ENCODE measurements at places on chromosomes 16 and 17.

DNA sequence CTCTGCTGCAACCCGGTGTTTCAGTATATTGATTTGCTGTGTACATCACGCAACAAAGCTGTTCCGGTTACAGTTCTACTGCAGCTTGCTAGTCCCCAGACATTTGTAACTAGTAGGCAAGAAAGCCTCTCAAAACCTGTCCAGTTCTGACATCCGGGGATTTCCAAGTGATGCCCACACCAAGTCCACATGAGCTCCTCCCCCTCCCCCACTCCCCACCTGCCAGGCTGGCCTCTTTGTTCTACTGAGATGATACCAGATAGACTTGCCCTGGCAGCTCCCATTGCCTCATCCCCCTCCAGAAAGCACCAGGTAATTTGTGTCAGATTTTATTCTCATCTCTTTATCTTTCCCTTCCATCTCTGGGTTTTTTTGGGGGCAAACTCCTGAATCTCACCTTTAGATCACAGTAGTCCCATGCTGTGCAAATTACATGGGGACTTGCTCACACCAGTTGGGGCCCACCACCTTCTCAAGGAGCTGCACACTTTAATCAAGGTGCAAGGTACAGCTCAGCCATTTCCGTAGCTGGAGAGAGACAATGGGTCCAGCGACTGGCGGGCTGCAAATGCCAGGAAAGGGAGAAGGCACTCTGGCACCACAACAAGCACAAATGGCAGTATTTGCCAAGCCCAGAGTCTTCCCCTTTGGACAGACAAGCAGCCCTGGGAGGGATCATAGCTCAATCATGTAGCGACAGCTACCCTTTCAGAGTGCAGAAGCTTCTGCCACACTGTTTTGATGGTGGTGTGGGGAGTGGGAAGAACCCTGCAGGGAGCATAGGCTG, 183.1 kb downstream of the CYLD start:
- DNase-seq, result no peak

DNA sequence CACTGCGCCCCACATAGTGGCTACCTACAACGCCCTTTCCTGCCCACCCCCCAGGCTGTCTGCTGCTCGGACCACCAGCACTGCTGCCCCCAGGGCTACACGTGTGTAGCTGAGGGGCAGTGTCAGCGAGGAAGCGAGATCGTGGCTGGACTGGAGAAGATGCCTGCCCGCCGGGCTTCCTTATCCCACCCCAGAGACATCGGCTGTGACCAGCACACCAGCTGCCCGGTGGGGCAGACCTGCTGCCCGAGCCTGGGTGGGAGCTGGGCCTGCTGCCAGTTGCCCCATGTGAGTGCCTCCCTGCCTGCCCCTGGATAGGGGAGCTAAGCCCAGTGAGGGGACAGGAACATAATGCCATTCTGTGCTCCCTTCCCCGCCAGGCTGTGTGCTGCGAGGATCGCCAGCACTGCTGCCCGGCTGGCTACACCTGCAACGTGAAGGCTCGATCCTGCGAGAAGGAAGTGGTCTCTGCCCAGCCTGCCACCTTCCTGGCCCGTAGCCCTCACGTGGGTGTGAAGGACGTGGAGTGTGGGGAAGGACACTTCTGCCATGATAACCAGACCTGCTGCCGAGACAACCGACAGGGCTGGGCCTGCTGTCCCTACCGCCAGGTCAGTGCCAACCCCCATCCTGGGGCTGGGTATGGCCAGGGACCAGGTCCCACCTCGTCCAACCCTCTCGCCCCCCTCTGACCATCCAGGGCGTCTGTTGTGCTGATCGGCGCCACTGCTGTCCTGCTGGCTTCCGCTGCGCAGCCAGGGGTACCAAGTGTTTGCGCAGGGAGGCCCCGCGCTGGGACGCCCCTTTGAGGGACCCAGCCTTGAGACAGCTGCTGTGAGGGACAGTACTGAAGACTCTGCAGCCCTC, 7.1 kb downstream of the GRN start:
- no peak for DNase-seq

DNA sequence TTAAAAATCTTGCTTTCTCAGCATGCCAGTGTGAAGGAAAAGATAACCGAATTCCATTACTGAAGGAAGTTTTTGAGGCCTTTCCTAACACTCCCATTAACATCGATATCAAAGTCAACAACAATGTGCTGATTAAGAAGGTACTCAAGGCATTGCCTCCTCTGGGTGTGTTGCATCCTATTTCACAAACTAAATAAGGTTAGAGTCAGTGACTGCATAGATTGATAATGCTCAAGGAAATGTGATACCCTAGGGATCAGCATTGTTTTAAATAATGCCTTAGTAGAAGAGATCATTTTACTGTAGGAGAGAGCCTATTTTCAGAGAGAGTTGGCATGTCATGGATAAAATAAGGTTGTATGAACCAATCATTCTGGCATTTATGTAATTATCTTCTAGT, 36.8 kb downstream of the GDPD1 start:
- DNase-seq, result no peak

GRCh38 chr16:89565506-89566372, 5.3 kb downstream of the RPL13 start:
- peak; percentile 47 for DNase-seq

GRCh38 chr16:7161891-7162290, 170.8 kb upstream of the RBFOX1 start:
- no peak for DNase-seq

DNA sequence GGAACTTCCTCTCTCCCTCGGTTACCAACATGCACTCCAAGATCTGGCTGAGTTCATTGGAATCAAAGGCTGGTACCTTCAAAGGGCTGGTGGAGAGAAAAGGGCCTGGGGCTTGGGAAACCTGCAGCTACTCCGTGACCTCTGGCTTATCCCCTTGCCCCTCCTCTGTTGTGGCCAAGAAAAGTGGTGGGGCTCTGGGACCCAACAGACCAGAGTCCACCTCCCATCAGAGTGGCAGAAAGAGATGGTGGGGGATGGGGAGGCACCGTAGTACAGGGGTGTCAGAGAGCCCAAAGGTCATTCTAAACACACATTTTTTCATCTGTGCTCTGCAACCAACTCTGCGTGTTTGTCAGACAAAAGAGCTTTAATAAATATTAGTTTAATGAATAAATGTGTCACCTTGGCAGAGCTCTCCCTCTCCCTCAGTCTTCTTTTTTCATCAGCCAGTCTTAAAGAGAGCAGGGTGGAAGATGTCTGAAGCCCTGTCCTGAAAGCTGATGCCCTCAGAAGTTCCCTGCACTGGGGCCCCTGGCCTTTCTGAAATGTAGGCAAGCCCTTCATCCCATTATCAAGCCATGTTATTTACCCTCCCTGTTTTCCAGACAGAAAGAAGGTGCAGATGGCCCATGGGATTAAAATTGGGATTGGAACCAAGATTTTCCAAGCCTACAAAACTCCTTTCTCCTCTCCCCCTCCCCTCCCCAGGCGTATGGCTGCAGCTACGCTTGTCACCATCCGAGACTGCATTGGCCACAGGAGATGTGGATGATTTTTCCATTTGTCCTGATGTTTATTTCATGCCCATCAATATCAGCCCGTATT, 227.3 kb downstream of the CCDC182 start:
- no peak for DNase-seq

DNA sequence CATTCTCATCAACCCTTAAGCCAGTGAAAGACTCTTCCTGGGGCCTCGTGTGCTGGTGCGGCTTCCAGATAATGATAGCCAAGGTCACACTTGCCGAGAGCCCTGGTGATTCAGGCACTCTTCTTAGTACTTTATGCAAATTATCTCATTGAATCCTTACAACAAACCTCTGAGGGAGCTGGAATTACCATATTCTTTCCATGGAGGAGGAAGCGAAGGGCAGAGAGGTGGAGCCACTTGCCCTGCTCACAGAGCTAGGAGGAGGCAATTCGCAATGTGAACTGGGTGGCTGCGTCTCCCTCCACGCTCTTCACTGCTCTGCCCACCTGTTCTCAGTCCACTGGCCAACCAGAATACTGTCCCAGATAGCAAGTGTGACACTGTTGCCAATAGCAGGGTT, 409.7 kb downstream of the SNX29 start:
- no peak for DNase-seq

DNA sequence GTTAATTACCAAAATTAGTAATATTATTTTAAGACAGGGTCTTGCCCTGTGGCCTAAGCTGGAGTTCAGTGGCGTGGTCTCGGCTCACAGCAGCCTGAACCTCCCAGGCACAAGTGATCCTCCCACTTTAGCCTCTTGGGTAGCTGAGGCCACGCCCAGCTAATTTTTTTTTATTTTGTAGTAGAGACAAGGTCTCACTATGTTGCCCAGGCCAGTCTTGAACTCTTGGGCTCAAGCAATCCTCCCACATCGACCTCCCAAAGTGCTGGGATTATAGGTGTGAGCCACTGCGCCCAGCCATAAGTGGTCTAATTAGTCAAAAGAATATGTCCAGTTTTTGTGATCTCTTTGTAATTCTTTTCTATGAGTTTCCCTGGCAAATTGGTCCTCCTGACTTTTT, 12.0 kb upstream of the CFDP1 start:
- DNase-seq, result no peak

DNA sequence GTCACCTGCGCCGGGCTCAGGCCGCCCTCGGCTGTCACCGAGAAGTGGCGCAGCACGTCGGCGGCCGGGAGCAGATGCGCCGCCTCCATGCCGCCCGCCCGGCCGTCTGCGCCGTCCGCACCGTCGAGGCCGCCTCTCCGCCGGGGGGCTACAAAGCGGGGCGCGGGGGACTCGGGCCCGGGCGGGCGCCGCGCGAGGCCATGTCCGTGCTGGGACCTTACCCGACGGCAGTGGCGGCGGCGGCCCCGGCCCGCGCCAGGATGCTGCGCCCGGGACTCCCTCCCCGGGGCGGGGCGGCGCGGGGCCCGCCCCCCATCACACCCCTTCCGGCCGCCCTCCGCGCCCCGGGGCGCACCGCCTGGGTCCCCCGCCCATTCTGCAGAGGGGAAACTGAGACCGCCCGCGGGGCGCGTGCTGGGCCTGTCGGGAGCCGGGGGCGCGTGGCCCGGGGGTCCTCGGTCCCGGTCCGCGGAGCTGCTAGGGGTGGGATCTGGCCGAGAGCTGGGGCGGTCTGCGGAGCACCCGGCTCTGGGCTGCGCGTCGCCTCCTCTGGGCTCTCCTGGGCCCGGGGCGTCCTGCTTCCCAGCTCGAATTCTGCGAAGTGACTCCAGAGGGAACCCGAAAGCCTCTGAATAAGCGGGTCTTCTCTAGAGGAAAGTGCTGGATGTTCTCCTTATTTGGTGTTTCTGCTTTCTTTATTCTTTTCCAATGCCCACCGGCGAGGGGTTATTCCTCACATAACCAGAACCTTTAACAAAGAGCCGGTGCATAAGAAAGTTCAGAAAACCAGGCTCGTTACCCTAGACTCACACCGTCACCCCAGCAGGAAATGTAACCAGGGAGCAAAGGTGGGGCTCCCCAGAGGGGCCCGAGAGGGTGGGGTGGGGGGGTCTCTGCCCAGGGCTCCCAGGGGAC, at the start of gene ATP2A3:
Gene ATP2A3, minus strand, starts transcription at position 235 of the 915 bp plus-strand sequence. Its CDS starts 146 bp downstream, at position 89.
- no peak for DNase-seq

DNA sequence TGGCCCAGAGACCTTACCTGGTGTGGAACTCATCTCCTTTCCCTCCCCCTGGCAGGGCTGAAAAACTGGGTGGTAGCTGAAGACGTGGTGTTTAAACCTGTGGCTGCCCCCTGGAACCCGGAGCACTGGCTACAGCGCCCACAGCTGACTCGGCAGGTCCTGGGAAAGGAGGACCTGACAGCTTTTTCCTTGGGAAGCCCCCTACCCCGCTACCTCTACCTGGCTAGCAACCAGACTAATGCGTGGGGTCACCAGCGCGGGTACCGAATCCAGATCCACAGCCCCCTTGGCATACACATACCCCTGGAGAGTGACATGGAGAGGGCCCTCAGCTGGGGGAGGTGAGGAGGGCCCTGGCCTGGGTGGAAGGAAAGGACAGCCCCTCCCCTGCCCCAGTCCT, 2.0 kb upstream of the AOC3 start:
- no peak for DNase-seq

GRCh38 chr17:36880268-36880905, 56.9 kb upstream of the LHX1 start:
- no peak for DNase-seq

DNA sequence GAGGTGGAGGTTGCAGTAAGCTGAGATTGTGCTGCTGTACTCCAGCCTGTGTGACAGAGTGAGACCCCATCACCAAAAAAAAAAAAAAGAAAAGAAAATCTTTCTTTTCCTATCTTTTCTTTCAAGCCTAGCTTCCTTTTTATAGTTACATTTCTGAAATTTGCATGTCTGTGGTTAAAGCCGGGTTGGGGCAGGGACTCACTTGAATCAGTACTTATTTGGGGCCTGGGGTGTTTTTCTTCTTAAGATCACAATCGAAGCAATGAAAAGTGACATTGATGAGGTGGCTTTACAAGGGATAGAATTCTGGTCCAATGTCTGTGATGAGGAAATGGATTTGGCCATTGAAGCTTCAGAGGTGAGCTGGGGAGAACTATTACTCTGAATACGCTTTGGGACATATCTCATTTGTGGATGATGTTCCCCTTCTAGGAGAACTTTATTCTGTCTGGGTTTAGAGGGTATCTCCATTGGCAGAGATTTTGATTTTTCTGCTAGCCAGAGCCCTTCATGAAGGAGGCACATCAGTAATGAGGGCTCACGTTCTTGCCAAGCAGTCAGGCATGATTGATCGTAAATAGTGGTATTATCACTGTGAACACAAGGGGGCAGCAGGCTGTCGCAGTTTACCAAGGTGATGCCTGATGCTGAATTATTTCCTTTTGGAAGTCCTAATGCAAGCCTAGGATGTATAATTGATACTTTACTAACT, 14.3 kb downstream of the KPNB1 start:
- DNase-seq, result peak; percentile 35

DNA sequence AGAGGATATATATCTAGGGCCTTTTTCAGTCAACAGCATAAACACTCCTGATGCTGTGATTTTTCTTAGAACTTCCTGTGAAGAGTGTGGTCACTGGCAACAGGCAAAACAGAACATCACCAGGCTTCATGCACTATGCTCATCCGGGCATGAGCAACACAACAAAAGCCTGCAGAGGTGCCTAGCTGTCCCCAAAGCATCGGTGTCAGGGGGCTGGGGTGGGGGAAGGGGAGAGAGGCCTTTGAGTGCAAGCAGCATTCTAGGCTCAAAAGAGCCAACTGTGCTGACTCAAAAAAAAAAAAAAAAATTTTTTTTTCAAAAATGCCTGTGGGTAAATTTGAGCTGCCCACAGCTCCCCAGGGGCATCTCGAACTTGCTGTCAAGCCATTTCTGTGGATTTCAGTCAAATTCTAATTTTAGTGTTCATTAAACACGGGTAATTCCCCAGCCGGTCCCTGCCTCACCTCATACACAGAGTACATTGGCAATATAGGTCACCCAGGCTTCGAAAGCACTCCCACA, 194.6 kb upstream of the DYNLRB2 start:
- no peak for DNase-seq

DNA sequence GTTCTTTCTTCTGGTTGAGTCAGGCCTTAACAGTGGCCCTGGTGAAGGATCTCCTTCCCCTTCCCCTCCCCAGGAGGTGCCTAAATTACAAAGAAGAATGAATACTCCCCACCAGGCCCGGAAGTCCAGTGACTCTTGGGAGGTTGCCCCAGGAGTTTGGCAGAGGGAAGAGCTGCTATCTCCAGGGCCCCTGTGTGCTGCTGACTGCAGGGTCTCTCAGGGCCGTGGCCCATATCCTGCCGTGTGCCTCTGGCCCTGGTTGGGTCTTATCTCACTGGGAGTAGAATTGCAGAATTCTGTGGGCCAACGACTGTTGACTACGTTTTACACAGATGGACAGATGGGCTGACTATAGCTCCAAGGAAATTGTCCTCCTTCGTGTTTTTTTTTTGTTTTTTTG, 28.0 kb downstream of the AKAP1 start:
- no peak for DNase-seq
